Activated CD4-positive, CD25-positive, alpha-beta regulatory T cell treated with anti-CD3 and anti-CD28 coated beads, Interleukin-2, amount 50 U/mL, for 72 hours (primary cell): ENCODE measurements at places on chromosomes 6 and 20.

- no peak for DNase-seq
Measured at GRCh38 chr6:25107218-25107617, 171.5 kb upstream of the RIPOR2 start.

DNA sequence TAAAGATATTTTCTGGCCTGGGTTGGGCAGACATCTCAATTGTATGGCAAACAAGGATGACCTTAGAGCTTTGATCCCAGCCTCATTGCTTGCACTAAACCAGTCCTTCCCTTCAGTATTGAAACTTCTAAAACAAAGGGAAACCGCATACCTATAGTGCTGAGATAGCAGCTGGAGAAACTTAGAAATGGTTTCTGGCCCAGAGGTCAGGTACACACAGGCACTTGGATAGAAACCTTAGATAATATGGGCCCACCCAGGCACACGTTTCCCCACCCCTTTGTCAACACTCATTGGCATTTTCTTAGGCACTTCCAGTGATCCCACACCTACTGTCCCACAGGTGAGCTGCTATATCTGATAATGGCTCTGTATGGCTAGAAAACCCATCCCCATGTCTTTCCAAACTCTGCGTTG lies 22.1 kb downstream of the NRSN1 start:
- DNase-seq, result no peak

GRCh38 chr6:113447088-113447831 lies 409.9 kb upstream of the MARCKS start:
- DNase-seq, result no peak

GRCh38 chr6:170435766-170436165 lies 117.3 kb downstream of the PSMB1 start:
- no peak for DNase-seq

- DNase-seq, result no peak
Measured at GRCh38 chr6:129645830-129646579, 64.0 kb downstream of the ARHGAP18 start.

GRCh38 chr6:84457276-84457675 lies 229.8 kb upstream of the CEP162 start:
- no peak for DNase-seq

DNA sequence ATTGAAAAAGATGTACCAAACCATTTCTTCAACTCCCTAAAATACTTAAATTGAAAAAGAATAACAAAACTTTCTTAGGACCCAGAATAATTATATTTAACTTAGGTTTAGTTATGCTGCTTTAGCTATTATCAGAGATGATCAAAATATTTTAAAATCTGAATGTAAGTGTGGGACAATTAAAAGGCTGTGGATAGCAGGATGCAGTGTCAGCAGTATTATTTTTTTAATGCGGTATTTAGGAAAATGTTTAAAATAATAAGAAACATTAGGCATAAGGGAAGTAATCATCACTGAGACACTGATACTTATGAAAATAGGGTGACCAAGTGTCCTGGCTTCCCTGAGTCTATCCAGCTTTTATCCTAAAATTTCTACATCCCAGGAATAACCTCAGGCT lies 161.5 kb upstream of the PTCHD4 start:
- no peak for DNase-seq
